NCI-H187 (cell line): ENCODE measurements at places on chromosomes 16 and 17.

GRCh38 chr17:37187262-37187661 is 188.5 kb upstream of the C17orf78 start:
- DNase-seq = no peak

DNA sequence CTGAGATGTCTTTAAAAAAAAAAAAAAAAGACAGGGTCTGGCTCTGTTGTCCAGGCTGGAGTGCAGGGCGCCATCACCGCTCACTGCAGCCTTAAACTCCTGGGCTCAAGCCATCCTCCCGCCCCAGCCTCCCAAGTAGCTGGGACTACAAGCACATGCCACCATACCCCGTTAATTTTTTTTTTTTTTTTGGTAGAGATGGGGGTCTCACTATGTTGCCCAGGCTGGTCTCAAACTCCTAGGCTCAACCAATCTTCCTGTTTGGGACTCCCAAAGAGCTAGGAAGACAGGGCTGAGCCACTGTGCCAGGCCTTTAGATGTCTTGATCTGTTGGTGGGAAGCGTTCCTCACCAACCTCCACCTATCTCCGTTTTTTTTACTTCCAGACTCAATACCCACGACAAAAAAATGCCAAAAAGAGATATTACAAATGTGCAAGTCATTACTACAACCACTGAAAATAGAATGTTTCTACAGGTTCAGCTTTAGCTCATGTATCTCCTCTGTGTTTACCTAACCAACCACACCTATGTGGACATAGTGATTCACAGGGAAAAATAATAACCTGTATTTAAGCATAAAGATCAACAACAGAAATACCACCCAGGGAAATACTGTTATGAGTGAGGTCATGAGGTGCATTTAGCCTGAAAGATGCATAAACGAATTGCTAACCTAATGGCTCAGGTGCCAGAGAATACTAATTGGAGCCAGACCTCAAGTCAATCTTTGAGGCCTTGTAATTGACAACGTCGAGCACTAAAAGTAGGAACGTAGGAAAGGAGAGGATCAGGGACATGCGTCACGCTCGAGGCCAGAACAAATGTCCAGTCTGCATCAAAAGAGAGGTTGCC is 22.6 kb downstream of the NACA2 start:
- no peak for DNase-seq

DNA sequence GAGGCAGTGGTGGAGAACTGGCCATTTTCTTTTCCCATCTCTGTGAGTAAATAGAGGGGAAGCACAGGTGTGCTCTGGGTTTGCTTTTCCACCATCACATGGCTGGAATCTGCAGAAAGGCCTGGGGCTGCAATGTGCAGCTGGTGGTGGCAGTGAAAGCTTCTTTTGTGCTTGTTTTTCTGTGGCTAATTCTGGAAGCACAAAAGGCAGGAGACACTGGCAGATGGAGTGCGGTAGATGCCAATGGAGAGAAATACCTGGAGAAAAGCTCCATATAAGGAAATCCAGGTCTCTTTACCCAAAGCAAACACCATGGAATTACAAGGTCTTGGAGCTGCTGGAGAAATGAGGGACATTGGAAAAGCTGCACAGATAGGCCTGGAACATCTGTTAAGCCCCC is 146.9 kb downstream of the HAPSTR1 start:
- DNase-seq = no peak

DNA sequence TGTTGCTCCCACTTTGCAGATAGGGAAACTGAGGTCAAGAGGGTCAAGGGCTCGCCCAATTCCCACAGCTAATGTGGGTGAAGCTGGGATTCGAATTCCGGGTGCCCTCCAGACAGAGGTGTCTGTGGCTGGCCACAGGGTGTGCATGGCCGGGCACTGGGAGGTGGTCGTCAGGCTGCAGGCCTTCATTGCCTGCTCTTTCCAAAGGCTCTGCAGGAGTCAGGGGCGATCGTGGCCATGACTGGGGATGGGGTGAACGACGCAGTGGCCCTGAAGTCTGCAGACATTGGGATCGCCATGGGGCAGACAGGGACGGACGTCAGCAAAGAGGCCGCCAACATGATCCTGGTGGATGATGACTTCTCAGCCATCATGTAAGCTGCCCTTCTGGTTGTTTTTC is 49.8 kb downstream of the MEAK7 start:
- DNase-seq = no peak

GRCh38 chr16:12120217-12120981 is 143.9 kb downstream of the SNX29 start:
- peak; percentile 45 for DNase-seq

- no peak for DNase-seq
Observed at GRCh38 chr16:85422632-85423550, 190.2 kb upstream of the GSE1 start.

GRCh38 chr16:17414421-17414820 is 56.3 kb downstream of the XYLT1 start:
- DNase-seq = no peak

DNA sequence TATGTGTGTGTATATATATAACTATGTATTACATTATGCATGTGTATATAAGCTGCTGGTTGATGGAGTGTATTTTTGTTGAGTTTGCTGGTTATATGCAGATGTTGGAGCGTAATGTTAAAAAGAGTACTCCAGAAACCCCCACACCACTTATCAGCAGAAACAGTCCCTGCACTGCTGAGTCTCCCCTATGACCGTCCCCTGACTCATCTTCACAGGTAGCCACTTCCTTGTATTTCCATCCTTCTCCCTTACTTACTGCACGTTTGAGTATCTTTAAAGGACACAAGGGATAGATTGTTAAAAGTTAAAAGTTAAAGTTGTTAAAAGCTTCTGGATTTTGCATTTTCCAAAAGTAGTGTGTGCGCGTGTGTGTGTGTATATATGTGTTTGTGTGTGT is 853.9 kb upstream of the EEF2KMT start:
- no peak for DNase-seq

DNA sequence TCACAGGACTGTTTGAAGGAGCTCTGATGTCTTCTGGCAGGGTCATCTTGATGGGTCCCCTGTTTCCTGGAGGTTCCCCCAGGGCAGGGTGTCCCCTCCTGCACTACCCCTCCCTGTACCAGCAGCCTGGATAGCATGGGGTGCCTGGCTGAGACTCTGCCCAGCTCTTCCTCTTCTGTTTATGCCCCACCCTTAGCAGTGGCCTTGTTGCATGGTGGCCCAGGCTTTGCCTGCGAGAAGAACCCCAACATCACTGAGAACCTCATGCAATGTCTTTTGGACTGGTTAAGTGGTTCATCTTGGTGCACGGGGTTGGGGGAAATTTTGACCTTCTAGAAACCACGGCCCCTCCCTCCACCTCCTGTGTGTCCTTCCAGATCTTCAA is 121.8 kb downstream of the IRX3 start:
- DNase-seq = no peak

- no peak for DNase-seq
Observed at GRCh38 chr16:82660075-82660645, 33.4 kb downstream of the CDH13 start.

DNA sequence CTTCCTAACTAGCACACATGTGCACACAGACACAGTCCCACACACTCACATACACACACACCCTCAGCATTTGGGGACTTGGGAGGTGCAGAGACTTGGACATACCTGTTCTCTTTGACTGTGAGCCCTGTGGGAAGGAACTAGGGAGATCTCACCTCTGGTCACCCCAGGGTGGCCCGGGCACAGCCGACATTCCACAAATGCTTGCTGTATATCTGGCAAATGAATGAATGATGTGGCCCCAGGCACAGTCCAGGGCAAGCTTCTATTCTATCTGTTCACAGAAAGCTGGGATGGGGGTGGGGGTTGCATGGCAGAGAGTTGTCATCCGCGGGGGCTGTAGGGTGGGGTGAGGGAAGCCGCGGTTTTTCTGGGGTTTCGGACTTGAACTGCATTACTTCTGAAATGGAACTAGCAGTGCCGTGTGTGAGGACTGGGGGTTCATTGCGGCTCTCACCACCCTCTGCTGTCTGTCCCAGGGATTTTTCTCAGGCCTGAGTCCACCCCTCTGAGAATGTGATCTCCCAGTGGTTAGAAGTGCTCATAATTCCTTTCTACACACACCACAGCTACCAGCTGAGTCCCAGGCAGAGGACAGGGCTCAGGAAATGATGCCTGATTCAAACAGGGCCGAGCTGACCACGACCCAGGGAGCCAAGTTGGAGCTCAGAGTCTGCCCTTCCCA is 3.3 kb upstream of the RIPOR1 start:
- no peak for DNase-seq

DNA sequence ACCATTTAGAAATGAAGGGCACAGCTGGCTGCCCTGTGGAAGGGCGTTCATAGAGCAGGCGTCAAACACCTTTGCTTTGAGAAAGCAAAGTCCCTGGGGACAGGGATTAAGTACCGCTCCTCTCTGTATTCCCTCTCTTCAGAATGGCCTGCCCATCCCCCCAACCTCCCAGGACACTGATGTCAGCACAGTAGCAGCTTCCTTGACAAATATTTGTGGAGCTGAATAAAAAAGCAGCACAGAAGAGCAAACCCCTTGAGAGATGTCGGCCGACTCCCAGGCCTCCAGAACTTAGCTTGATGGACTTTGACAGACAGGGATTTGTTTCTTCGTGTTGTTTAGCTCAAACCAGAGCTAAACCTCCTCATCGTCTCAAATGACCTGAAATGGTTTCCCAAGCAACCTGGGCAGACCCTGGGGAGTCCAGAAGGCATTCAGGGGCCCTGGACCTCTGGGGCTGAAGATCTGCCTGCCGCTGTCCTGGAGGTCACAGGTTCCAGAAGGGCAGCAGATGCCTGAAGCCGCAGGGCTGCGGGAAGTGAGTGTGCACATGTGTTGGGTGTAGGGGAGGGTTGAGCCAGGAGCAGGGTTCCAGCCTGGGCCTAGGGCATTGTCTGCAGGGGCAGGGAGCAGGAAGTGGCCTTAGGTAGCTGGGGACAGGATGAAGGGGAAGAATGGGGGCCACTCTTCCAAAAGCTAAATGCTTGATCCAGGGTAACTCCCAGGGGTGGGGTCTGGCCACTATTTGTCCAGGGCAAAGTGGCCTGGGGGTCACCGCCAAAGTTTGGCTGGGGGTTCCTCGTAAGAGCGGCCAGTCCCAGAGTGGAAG is 42.3 kb upstream of the NKD1 start:
- peak; percentile 51 for DNase-seq

- no peak for DNase-seq
Observed at GRCh38 chr16:52450916-52451315, 96.0 kb downstream of the TOX3 start.

DNA sequence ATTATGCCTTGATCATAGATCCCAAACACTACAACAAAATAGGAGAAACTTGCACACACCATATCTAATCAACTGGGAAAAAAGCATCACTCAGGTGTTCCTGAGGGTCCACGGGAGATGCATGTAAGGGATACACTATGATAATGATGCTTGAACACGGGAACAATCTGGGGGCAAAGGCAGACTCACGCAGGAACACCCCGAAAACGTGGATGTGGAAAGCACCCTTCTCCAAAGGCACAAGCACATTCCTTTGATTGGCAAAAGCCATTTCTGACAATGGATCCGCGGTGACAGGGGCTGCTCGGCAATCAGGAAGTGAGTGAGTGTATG is 1.3 kb downstream of the ZNF652 start:
- no peak for DNase-seq

- DNase-seq = no peak
Observed at GRCh38 chr17:63487014-63487339, 10.1 kb downstream of the ACE start.

GRCh38 chr17:49523706-49524472 is 28.8 kb downstream of the NGFR start:
- DNase-seq = no peak

GRCh38 chr17:72308744-72309385 is 188.0 kb downstream of the SOX9 start:
- DNase-seq = no peak

DNA sequence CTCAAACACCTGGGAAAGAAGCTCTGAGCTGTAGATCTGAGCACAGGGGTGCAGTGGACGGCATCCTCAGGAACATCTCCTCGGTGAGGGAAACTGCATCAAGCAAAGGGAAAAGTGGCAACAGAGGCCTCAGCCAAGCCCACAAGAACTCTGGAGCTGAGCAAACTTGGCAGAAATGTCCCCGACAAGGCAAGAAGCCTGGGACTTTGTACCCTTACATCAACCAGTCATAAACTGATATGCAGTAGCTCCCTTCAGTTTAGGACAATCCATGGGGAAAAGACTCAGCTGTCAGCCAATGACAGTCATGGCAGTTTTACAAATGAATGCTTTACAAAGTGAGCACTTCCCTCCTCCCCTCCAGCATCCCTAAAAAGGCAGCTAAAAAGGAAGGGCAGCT is 210.0 kb upstream of the DYNLRB2 start:
- no peak for DNase-seq

DNA sequence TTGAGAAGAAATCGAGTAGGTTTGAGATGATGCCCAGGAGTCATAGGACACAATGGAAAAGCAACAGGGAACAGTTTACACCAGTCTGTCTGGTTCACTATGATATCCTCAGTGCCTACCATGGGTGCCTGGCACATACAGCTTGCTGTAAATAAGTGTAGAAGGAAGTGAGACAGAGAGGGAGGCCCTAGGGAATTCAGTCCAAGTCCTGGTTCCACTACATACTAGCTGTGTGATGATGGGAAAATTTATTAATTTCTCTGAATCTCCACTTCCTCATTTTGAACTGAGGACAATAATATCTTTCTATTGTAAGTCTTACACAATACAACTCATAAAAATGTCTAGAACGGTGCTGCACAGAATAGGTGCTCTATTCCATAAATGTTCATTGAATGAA is 53.3 kb upstream of the LYRM9 start:
- DNase-seq = no peak

GRCh38 chr16:56941092-56941491 is 9.2 kb downstream of the HERPUD1 start:
- no peak for DNase-seq

GRCh38 chr16:76193906-76194615 is 83.1 kb upstream of the CNTNAP4 start:
- DNase-seq = no peak

- DNase-seq = no peak
Observed at GRCh38 chr17:8629371-8630226, 926 bp downstream of the MYH10 start.

DNA sequence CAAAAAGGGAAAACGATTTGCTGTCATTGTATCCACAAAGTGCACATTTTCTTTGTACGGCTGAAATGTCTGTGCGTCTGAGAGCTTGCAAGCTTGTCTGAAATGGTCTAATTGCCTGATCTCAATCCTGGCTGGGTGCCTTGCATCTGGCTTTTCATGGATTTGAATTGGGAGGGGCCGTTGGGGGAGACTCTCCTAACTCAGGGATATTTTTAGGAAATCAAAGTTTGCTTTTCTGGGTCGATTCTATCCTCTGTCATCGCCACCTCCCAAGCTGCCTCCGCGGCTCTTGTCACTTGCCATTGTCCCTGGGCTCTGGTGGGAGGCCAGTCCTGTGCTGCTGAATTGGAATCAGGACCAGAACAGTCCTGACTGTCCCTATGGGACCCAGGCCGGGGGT is 33.3 kb upstream of the MGAT5B start:
- DNase-seq = no peak

GRCh38 chr17:42975265-42975664 is 4.6 kb downstream of the PTGES3L start:
- no peak for DNase-seq
